ENCODE measurements at places on chromosomes 4 and X. TPM values are rescaled to one million over a fixed set of nuclear protein-coding genes. Genes with fewer than 3 reads are reported as not detected.

DNA sequence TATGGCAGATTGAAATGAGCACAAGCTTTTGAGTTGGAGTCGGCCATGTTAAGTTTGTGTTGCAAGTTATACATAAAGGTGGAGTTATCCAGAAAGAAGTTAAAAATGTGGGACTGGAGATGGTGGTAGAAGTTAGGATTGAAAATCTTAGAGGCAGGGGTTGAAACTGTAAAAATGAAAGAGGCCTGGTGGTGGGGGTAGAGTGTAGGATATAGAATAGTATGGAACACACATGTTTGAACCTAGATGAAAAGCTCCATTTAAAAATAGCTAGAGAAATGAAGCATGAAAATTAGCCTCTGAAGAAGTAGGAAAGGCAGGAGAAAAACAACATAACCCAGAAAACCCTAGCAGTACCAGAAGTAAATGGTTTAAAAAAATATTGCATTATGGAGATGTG is 131.8 kb upstream of the ENPEP start:
- DNase-seq: no peak

DNA sequence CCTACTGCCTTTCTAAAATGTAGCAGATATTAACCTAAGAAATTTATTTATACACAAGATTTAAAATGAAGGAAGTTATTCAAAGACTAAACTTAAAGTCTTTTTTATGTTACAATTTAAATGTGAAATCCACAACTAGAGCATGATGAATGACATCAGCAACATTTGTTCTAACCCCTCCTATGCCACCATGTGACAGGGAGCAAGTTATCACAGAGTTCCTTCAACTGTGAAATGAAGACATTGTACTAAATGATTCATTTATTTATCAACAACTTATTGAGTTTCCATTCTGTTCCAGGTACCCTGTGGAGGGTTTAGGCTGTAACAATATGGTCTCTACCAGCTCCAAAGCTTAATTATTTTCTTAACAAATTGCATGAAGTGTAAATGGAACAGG is 76.9 kb downstream of the SLC39A8 start:
- DNase-seq: no peak

- DNase-seq: no peak
These were observed 54.1 kb downstream of the TLR10 start for GRCh38 chr4:38728631-38729141.

- DNase-seq: no peak
These were observed 60.9 kb downstream of the ADGRA3 start for GRCh38 chr4:22454955-22455354.

GRCh38 chr4:148173397-148174017 is 268.7 kb downstream of the NR3C2 start:
- DNase-seq: no peak

DNA sequence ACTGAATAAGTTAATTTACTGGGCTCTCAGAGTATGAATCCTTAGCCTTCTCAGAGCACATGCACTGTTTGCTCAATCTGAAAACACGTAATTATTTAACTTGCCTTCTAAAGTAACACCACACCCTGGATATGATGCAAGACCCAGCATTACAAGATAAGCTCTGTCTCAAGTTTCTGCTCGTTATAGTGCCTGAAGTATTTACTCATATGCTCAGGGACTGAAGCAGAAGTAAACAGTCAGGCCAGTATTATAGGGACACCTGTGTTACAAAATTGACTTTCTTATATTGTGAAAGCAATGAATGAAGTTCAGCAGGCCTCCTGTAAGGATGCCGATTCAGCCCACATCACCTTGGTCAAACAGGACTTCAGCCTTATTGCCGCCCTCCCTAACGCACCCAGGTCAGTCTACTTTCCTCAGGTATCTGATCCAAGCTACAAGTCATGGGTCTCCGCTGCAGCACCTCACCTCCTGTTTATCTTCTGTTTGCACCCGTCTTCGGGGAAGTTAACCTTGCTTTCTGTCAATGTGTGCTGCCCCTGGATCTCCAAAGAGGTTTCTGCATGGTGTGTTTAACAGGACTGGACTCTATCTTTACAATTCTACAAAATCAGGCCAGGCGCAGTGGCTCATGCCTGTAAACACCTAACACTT is 42.8 kb upstream of the KLF3 start:
- no peak for DNase-seq

DNA sequence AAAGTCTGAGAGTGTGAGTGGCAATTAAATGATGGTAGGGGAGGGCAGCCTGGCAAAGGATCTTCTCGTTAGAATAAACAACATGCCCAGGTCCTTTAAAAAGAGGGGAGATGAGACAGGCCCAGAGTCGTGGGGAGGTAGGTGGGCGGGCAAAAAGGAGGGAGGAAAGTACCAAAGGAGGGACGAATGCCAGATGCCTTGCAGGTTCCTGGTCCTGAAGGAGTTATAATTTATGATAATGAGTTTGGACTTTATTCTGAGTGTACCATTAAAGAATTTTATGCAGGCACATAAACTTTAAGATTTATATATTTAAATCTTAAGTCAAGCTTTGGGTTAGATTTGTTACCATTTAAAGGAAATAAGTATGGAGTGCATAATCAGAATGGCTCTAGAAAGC is 62.3 kb upstream of the SMARCA5 start:
- no peak for DNase-seq

DNA sequence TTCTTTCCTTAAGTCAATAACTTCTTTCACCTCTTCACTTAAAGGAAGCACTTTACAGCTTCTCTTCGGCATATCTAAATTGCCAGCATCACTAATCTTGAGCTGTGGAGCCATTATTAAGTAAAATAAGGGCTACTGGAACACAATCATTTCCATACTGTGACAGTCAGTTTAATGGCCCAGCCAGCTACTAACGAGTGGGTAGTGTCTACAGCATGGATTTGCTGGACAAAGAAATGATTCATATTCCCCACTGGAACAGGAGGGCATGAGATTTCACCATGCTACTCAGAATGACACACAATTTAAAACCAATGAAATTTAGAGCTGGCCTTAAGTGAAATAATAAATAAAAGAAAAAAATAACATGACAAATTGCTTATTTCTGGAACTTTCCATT is 72.1 kb downstream of the DDIT4L start:
- DNase-seq: no peak

DNA sequence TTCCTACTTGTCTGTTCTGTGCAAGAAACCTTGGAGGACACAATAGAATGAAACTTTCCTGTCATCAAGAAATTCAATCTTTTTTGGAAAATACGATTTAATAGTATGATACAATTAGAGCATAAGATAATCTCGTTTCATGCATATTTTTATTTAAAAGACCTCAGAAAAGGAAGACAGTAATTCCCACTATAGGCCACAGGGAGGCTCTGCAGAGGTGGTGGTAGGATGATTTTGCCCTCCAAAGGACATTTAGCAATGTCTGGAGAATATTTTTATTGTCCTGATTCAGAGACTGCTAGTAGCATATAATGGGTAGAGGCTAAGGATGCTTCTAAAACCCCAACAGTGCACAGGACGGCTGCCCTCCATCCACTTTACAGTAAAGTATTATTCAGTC is 68.7 kb downstream of the PAK3 start:
- no peak for DNase-seq

GRCh38 chr4:78519962-78520361 is 31.6 kb upstream of the ANXA3 start:
- no peak for DNase-seq

GRCh38 chrX:115642311-115642710 is 81.3 kb downstream of the PLS3 start:
- DNase-seq: no peak

- peak; percentile 16 for DNase-seq
These were observed 20.6 kb downstream of the HTRA3 start for GRCh38 chr4:8289956-8290700.

GRCh38 chr4:31422006-31422405 is 701.8 kb downstream of the PCDH7 start:
- DNase-seq: no peak

GRCh38 chr4:26985873-26986272 is 125.2 kb downstream of the STIM2 start:
- DNase-seq: no peak

- DNase-seq: no peak
These were observed 82.6 kb upstream of the DHX15 start for GRCh38 chr4:24666816-24667477.

DNA sequence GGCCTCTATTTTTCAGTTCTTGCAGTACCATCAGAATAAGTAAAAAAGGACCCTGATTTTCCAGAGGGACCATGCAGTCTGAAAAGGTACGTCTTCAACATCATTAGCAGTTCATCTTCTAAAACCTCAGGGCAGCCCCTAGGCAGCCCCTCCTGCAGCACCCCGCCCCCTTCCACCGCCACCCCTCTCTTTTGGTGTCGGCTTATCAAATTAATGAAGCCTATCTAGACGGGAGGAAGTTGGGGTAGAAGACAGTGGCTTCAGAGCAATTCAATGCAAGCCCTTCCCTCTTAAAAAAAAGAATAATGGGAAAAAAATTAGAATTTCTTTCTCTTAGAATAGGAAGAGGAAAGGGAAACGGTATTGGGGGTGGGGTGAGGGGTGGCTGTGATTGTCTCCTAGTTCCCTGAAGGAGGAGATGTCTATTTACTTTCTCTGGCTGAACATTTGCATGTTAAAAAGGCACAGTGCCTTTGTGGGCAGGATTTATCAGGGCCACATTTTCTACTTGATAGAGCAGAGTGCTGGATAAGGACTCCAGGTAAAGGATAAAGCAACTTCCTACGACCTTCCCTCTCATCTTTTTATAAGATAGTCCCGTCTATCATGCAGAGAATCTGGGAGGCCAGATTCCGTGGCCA is 159.4 kb downstream of the MGST2 start:
- DNase-seq: no peak

GRCh38 chr4:150078579-150079080 is 385 bp downstream of the DCLK2 start:
- peak; percentile 74 for DNase-seq

GRCh38 chr4:66736606-66737005 is 808.7 kb downstream of the CENPC start:
- DNase-seq: no peak

GRCh38 chr4:108559911-108560310 is 60.5 kb upstream of the RPL34 start:
- no peak for DNase-seq

GRCh38 chr4:85966373-85966772 is 393.5 kb downstream of the MAPK10 start:
- no peak for DNase-seq

- no peak for DNase-seq
These were observed 347.2 kb upstream of the DDX53 start for GRCh38 chrX:22652596-22652995.

- DNase-seq: no peak
These were observed 70.2 kb downstream of the SUPT20HL2 start for GRCh38 chrX:24243692-24244091.

DNA sequence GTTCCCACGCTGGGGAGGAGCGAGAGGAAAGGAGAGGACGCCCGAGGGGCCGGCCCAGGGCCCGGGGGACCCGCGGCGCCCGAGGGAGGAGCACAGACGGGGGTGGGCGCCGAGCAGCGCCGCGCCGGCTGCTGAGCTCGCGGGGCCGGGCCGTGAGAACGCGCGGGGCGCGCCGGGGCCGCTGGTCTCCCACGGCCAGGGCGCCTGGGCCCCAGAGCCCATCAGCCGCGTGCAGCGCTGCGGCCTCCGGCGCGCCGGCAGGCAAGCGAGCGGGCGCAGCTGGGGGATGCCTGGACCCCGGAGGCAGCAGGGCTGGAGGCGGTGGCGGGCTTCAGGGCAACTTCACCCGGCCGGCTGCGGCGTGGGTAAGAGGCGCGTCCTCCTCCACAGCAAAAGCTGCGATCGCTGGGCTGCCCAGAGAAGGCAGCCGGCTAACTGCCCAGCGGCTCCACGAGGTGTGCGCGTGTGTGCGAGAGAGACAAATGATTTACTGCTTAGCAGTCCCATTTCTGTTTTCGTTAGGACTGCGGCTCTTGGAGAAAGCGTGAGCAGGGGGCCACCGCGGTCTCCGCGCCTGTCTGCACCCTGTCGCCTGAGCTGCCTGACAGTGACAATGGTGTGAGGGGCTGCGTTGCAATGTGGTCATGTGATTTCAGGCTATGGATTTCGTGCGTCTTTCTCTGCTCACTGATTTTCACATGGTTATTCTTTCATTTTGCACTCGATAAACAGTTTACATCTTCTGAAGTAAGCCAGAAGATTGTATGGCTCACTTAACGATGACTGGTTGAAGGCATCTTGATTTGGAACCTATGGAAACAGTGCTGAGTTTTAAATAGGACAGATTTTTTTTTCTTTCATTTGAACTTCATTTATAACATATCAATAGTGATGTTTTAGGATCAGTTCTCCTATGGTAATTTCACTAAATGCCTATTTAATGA is 1.2 kb downstream of the GUCY1A1 start:
- DNase-seq: peak; percentile 58

GRCh38 chr4:78517050-78517652 is 34.4 kb upstream of the ANXA3 start:
- DNase-seq: no peak

GRCh38 chr4:114334884-114335330 is 263.7 kb upstream of the UGT8 start:
- DNase-seq: no peak

DNA sequence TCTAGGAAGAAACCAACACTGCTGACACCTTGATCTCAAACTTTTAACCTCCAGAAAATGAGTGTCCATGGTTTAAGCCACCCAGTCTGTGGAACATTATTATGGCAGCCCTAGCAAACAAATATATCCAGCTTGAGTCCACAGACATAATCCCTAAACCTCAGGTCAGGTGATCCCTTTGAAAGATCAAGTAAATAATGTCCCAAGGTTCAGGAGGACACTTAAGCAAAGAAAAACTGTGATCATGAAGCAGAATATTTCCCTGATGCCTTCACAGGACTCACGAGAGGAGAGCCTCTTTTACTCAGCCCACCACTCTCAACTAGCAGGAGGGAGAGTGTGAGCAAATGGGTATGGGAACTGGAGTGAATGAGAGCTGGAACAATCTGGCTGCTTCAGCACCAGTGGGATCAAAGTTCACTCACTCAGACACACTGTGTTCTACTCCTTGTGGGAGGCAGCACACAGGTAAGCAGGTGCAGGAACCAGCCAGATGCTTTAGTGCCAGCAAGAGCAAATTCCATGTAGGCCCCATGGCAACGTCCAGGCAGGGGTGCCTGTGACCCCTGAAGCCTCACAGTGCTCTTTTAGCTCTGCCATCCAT is 608.4 kb downstream of the RAB28 start:
- DNase-seq: no peak

GRCh38 chr4:117478702-117479101 is 393.3 kb upstream of the TRAM1L1 start:
- no peak for DNase-seq

The GAGE12J gene
- not detected for total RNA-seq

The ARHGEF9 gene
- total RNA-seq: 69.3 TPM

The GATA1 gene
- not detected for total RNA-seq

The RTL3 gene
- not detected for total RNA-seq

The TEC gene
- total RNA-seq: 2.3 TPM

The SSX1 gene
- total RNA-seq: not detected

The FAM9B gene
- total RNA-seq: not detected

The PHKA1 gene
- total RNA-seq: 7.3 TPM

The SLC9B1 gene
- total RNA-seq: 1.1 TPM

The BST1 gene
- total RNA-seq: 8.7 TPM

The TAF9B gene
- total RNA-seq: 20.8 TPM

The SERTM2 gene
- not detected for total RNA-seq

The ZAR1 gene
- total RNA-seq: not detected

The KCND1 gene
- total RNA-seq: 0.99 TPM

The SPP1 gene
- 88.4 TPM for total RNA-seq

The MAGEA9B gene
- total RNA-seq: not detected

The DMP1 gene
- total RNA-seq: not detected

The CSAG2 gene
- total RNA-seq: not detected

The NXF3 gene
- 1.6 TPM for total RNA-seq

The DCK gene
- 7.3 TPM for total RNA-seq

The TCP11X1 gene
- not detected for total RNA-seq

Measured in left cardiac atrium (tissue), 4 donors.